Colonic mucosa (tissue), 4 donors: ENCODE measurements at places on chromosomes 3 and 15.

- no peak for DNase-seq
Observed at GRCh38 chr3:107951126-107951525, 139.7 kb downstream of the CD47 start.

DNA sequence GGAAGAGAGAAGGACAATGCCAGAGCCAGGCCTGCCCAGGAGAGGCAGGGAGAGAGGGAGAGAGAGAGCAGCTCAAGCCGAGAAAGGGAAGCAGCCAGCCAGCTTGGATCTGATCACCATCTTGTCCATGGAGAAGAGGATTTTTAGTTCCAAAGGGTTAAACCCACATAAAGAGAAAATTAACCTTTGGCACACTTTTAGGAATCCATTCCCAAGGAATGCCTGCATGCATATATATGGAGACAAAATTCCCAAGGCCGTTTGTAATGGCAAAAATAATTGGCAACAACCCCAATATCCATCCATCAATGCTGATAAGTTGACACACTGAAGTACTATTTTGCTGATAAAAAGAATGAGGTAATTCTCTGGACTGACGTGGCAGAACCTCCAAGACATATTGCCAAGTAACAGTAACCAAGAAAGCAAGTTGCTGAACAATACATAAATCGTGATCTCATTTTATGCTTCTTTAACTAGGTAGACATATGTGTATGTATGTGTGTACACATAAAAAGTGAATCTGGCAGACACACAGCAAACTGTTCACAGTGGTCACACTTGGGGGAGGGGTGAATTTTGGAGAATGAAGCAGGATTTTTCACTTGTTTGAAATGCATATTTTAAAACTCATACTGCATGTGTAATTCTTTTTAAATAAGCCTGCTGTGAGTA lies 7.5 kb upstream of the STRA6 start:
- no peak for DNase-seq

DNA sequence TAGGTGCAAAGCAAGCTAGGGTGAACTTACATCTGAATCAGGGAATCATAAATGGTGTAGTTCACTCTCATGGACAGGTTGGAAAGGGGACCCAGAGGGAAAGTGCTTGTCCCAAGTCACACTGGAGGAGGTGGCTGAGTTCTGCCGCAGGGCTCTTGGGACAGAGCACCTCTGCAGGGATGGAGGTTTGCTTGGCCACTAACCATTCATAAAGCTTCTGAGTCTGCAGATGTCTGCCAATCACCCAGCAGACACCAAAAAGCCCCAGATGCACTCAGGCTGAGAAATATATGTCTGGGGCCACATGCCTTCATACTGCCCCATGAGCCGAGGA lies 17.9 kb upstream of the RTP2 start:
- DNase-seq = no peak

DNA sequence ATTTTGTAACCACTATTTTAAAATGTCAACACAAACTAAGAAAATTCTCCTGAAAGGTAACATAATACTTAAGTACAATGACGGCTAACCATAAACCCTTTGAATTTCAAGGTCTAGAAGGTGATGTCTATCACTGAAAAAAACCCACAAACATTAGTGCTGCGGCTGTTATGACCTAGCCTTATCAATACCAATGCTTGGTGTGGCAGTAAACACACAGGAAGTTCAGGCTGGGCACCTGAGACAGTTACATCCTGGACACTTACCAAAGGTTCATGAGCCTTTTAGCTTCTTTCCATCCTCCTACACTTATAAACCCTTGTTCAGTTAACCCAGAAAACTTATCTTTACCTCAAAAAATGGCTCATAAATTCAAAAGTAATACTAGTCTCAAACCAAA lies 5.8 kb downstream of the HSPBAP1 start:
- no peak for DNase-seq

DNA sequence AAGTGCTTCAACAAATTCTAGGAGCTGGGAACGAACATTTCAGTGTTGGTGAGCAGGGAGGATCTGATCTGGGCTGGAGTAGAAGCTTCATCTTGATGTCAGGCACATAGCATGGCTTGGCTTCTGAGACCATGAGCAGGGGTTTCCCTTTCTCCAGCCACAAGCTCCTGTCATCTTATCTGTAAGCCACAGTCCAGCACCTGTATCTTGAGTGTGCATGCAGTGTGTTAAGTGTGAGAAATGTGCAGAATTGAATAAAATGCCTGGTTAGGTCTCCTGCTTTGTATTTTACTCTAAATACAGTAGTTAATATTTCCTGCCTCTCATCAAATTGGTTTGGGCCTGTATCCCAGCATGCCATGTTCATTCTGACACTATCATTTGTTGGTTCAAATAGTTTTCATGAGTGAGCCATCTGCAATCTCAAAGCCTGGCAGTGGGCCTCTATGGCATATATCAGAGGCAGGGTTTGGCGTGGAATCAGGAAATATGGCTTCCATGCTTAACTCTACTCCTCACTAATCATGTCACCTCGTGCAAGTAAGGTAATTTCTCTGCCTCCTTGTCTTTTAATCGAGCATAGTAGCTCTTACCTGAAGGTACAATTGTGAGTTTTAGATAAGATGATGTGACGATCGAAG lies 43.3 kb downstream of the TLNRD1 start:
- no peak for DNase-seq

DNA sequence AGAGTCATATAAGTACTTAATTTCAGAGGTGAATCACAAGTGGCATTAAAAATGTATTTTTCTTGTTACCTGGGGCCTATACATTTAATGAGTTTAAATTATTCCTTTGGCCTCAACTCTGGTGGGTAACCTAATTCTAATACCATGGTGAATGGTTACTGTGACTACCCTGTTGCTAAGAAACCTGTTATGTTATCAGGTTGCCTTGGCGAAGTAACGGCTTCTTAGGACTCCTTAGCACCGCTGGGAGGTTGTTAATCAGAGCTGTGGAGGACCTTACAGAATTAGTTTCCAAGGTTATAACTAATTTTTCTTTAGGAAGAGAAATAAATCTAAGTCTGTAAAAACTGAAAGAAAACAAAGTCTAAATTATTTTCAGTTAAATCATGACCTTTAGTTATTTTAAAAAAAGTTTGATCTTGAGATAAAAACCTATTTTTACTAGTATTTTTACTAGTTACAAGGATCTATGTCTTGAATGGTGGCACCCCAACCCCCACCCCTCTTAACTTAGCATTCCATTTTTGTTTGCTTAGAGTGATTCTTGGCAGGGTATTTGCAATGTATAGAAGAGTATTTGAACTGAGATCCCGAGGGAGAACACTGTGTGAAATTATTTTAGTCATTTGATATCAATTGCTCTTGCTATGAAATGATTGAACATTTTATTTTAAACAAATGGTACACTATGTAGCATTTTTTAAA lies 155.5 kb downstream of the FNDC3B start:
- no peak for DNase-seq

GRCh38 chr3:52614689-52615088 lies 71.0 kb downstream of the PBRM1 start:
- no peak for DNase-seq

DNA sequence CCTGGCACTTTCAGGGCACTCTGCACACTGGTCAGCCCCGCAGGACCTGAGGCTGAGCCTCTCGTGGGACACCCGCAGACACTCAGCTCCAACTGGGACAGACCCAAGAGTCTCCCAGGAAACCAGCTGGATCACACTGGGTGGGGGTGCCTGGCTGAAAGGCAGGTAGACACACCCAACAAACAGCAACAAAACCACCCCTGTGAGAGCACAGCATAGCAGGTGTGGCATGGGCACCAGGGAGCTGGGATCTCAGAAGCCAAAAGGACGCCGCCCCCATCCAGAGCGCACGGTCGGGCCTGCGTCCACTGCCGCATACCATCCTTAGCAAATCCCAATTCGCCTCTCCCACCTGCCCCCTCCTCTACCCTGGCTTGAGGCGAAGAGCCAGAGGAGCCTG lies 154.2 kb upstream of the LINGO1 start:
- no peak for DNase-seq

- DNase-seq = no peak
Observed at GRCh38 chr3:158769952-158770740, 31.7 kb upstream of the MFSD1 start.

GRCh38 chr3:129525341-129525968 lies 3.0 kb upstream of the RHO start:
- no peak for DNase-seq

GRCh38 chr15:61206767-61207166 lies 22.3 kb downstream of the RORA start:
- no peak for DNase-seq

DNA sequence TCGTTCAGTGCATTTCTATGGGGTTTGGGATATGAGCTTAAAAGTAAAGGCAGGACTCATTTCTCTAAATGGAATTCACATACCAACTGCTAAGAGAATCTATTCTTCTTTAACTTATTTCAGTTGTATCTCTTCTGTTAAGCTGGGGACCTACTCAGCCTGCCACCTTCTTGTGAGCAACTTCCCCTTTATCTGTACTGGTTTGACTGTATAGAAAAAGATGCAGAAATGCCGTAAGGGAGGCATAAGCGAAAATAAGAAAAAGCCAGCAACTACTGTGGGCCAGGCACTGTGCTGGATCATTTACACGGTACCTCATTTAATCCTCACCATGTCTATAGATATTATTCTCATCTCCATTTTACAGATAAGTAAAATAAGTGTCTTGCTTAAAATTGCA lies 38.4 kb downstream of the RBMS3 start:
- DNase-seq = no peak

GRCh38 chr3:147377412-147378367 lies 28.7 kb downstream of the ZIC4 start:
- DNase-seq = no peak

GRCh38 chr3:52451237-52452083 lies 2.4 kb downstream of the TNNC1 start:
- no peak for DNase-seq

- peak; percentile 64 for DNase-seq
Observed at GRCh38 chr3:186241910-186242821, 119.9 kb downstream of the DGKG start.

DNA sequence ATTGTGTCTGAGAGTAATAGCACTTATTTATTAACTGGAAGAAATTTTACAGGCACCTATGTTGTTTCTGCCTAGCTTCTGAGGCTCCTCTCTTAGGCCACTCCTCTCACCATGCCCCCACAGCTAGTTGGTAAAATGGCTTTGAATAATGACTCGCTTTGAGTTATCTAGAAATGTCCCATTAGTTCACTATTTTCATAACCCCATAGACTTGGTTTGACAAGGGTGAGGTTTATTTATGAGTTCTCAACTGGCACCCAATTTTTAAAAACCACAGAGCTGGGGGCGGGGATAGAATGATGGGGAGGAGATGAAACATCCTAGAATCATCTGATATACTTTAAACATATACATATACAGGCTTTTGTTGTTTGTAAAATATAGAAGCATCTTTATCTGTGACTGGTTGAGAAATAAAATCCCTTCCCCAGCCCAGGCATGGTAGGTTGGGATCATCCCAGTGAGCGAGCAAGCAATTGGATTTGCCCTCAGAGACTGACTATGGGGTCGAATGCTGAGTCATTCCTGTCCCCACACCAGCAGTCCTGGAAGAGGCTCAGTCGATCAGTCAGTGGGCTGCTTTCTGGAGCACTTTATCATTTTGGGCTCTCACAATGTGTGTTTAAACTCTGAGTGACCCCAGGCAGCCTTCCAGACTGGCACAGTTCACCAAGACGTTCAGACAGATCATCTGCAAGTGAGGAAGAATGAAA lies 60.2 kb upstream of the TSEN2 start:
- no peak for DNase-seq

GRCh38 chr15:65923264-65923663 lies 54.0 kb downstream of the RAB11A start:
- DNase-seq = no peak

DNA sequence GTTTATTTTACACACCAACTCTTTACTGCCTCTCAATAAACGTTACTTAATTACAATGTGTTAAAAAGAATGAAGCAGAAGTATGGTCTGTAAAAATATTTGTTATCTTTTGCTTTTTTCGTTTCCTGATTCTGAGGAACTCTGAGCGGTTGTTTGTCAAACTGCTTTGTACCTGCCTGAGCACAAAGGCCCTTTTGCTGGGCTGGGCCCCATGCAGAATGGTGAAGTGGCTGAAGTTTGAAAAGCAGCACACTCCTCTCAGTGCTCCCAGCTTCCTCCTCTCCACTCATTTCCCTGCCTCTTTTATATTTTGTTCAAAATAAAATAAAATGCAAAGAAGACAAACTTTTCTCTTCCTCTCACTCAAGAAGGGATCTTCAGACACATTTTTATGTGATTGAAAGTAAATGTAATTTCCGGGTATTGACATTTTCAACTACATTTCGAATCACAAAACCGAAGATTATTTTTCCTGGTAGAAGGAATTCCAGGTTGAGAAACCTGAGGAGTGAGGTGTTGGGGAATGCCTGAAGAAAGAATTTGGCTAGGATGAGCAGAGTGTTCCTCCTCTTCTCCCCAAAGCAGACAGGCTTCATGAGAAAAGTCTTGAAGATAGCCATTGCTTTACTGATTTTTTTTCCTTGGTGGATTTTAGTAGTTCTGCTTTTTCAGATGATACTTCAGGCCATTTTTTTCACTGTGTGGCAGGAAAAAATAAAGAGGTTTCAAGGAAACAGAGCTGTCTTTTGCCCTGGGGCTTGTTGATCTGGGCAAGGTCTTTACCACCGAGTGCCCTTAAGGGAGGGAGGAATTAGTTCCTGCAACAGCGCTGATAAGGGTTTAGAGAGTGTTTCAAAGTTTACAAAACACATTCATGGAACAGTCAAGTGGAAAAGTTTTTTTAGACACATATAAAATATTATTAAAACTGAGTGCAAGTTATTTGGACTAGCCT lies 229.8 kb downstream of the NFKBIZ start:
- peak; percentile 50 for DNase-seq

- no peak for DNase-seq
Observed at GRCh38 chr3:197730200-197730599, 6.5 kb downstream of the RUBCN start.

DNA sequence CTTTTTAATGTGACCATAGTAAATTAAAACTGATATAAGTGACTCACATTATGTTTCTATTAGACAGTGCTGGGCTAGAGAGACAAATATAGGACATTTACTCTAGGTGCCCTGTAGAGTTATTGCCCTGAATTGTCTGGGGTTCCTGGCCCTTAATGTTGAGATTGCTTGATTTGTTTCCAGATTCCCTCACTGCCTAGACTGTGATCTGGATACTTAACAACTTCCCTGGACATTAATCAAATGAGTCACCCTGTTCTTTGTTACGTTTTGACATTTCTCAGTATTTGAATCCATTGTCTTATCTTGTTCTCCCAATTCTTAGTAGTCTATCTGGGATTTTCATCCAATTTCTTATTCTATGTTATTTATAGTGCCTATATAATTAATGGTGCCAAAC lies 65.8 kb downstream of the DTWD1 start:
- DNase-seq = no peak

DNA sequence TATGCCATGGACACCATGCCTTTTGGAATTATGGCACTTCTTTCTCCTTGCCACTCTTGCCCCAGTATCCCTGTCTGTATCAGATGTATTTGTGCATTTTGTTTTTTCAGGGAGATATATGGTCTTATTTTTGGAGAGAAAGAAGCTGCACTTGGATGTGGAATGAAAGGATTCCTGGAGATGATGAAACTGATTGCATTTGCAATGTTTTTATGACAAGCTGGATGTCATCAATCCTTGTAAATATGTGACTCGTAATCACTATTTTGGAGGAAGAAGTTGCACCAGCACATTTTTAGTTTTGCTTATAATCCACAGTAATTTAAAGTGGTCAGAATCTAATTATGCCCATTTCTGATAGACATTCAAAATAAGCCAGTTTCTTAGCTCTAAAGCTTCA lies 165.0 kb downstream of the NR1D2 start:
- DNase-seq = no peak

- DNase-seq = no peak
Observed at GRCh38 chr15:49898575-49899283, 220.3 kb downstream of the ATP8B4 start.

GRCh38 chr3:57910990-57911389 lies 97.2 kb upstream of the FLNB start:
- peak; percentile 25 for DNase-seq
